ENCODE measurements at places on chromosomes 2 and 18. TPM values are rescaled to one million over a fixed set of nuclear protein-coding genes. Genes with fewer than 3 reads are reported as not detected.

The SLC30A3 gene
- total RNA-seq: 0.34 TPM

The IL1F10 gene
- not detected for total RNA-seq

The PROKR1 gene
- not detected for total RNA-seq

The NFATC1 gene
- 46.9 TPM for total RNA-seq

- H3K27me3 ChIP-seq: peaks cover 13% of the 10 kb centered on the region
- no peaks in the 10 kb centered on the region for H3K36me3 ChIP-seq
- no peak overlapping the region for H3K4me3 ChIP-seq
- H3K27ac ChIP-seq: no peak overlapping the region
These were observed 38.1 kb upstream of the SIGLEC15 start for GRCh38 chr18:45787346-45787745.

GRCh38 chr2:32958821-32959220, 12.1 kb downstream of the LTBP1 start:
- no peaks in the 10 kb centered on the region for H3K36me3 ChIP-seq
- H3K27me3 ChIP-seq: peaks cover 9% of the 10 kb centered on the region
- no peak for DNase-seq
- no peak overlapping the region for H3K4me3 ChIP-seq
- no peak overlapping the region for H3K27ac ChIP-seq
- no peaks in the 10 kb centered on the region for H3K4me1 ChIP-seq

GRCh38 chr18:50611529-50611941, 51.6 kb downstream of the MAPK4 start:
- no peaks in the 10 kb centered on the region for H3K4me1 ChIP-seq
- H3K27me3 ChIP-seq: peaks cover 2% of the 10 kb centered on the region
- H3K36me3 ChIP-seq: no peaks in the 10 kb centered on the region
- no peak overlapping the region for H3K4me3 ChIP-seq
- no peak overlapping the region for H3K27ac ChIP-seq

- H3K36me3 ChIP-seq: no peaks in the 10 kb centered on the region
- no peak overlapping the region for H3K4me3 ChIP-seq
- H3K27ac ChIP-seq: no peak overlapping the region
These were observed 128.8 kb upstream of the SLC1A4 start for GRCh38 chr2:64860276-64860885.

- H3K4me3 ChIP-seq: no peak overlapping the region
- H3K4me1 ChIP-seq: no peaks in the 10 kb centered on the region
- no peaks in the 10 kb centered on the region for H3K27me3 ChIP-seq
- H3K27ac ChIP-seq: no peak overlapping the region
- no peaks in the 10 kb centered on the region for H3K36me3 ChIP-seq
- no peak for DNase-seq
These were observed 289.5 kb upstream of the MMADHC start for GRCh38 chr2:149877074-149877473.

DNA sequence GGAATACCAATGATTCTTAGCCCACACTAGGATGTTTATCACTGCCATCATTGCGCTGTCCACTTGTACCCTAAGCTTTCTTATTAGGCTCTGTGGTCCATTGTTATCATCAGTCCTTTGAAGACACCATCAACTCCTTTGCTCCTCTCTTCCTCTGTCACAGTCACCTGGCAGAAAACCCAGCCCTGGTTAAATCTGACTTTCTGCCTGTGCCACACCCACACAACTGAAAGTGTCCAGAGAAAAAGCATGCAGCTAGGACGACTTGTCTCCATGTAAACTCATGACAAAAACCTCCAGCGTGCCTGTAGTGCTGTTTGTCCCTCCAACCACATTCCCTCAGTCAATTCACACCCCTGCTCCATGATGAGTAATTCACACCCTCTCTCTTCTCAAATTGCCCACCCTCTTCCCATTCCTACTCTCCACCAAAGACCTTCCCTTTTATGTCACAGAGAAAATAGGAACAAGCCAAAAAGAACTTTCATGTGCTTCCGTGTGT, 297.4 kb upstream of the MGAT5 start:
- DNase-seq: no peak
- no peak overlapping the region for H3K4me3 ChIP-seq
- peaks cover 52% of the 10 kb centered on the region for H3K27me3 ChIP-seq
- no peaks in the 10 kb centered on the region for H3K36me3 ChIP-seq
- H3K27ac ChIP-seq: no peak overlapping the region

DNA sequence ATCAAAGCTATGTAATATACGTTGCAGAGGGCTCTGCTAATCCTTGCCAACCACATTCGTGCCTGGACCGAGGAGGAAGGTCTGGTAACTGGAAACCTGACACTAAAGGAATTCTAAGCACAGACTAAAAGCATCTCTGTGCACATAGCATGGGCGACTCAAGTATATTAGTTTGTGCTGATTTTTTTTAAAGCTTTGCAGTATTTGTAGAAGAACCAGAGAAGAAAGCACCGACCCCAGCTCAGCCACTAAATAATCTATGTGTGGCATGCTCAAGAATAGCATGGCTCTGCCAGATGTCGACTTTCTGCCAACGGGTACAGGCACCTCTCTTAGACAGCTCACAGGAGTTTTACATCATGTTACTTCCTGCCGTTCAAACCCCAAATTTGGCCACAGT, 73.2 kb upstream of the NRP2 start:
- H3K27me3 ChIP-seq: peaks cover 29% of the 10 kb centered on the region
- H3K36me3 ChIP-seq: peaks cover 15% of the 10 kb centered on the region
- H3K4me3 ChIP-seq: no peak overlapping the region
- H3K4me1 ChIP-seq: peaks cover 27% of the 10 kb centered on the region
- H3K27ac ChIP-seq: no peak overlapping the region
- DNase-seq: no peak

DNA sequence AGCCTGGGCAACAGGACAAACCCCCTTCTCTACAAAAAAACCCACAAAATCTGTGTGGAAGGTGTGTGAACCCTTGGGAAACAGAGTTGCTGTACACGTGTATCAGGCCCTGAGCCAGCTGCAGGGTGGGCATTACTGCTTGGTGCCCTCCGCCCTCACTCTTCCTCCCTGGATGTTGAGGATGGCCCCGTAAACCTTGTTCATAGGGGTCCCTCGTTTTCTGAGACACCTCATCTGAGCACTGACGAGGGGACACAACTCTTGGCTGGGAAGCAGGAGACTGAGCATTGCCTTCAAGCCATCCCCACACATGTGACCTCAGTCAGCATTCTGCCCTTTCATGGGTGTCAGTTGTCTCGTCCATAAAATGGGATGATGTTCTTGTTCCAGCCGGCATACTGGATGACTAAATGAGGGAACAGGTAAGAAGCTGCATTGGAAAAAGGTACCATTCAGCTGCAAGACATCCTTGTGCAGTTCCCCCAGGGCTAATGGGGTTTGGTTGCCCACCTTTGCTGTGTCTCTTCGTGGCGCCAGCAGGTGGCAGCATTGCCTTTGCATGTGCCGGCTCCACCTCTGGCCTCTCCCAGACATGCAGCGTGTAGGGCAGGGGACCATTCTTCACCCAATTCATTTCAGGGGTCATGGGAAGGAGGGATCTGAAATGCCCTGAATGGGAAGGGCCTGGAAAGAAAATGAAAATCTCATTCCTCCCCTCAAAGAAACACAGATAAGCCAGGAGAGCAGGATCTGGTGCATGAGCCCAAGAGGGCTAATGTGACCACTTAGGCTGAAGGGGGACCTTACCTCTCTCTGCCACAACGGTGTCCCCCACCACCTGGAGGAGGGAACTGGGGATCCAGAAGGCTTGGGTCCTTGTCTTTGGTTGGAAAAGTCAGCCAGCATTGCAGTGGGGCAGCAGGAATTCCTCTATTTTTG, 36.4 kb upstream of the HAAO start:
- H3K36me3 ChIP-seq: no peaks in the 10 kb centered on the region
- H3K4me3 ChIP-seq: peak overlapping the region; percentile 41
- peaks cover 6% of the 10 kb centered on the region for H3K27me3 ChIP-seq
- DNase-seq: peak; percentile 76

- H3K4me3 ChIP-seq: no peak overlapping the region
- no peak overlapping the region for H3K27ac ChIP-seq
- H3K4me1 ChIP-seq: no peaks in the 10 kb centered on the region
- no peak for DNase-seq
These were observed 24.2 kb downstream of the MYL12B start for GRCh38 chr18:3286159-3286558.

DNA sequence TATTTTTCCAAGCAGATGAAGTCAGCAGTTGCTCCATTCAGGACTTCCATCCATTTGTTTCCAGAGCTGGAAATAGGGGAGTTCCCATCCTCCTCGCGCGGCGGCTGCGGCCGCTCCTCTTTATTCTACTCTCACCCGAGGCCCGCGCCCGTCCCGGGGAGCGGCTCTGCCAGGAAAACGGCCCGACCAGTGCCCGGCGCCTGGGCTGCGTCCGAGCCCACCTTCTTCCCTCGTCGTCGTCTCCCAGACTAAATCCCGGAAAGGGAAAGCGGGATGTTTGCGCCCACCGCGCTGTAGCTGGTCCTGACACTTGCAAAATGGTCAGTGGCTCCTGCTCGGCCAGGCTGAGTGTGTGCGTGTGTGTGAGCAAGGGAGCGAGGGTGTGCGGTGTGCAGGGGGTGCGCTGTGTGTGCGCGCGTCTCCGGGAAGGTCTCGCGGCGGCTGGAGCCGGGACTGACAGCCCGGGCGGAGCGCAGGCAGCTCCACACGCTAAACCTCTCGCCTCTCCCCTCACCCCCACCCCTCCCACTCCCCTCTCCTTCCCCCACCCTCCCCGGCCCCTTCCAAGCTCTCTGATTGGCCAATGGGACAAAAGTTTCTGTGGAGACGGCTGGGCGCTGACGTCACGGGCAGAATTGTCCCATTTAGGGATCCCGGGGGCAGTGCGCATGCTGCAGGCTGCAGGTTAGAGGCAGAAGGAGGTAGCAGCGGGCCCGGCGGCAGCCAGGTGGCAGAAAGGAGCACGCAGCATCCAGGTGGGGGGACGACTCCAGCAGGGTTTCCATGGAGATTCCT, at the start of gene NOL4:
TSS of gene NOL4 (minus strand) at position 491 of the 795 bp plus-strand sequence. CDS start 1,660 bp downstream, outside the sequence.
- peaks cover 5% of the 10 kb centered on the region for H3K4me1 ChIP-seq
- H3K4me3 ChIP-seq: peak within 1 kb of the TSS; percentile 3
- peaks cover 2% of the 10 kb centered on the region for H3K36me3 ChIP-seq
- no peak within 1 kb of the TSS for H3K27ac ChIP-seq
- peaks cover 39% of the 10 kb centered on the region for H3K27me3 ChIP-seq

All from activated naive CD8-positive, alpha-beta T cell treated with anti-CD3 and anti-CD28 coated beads, Interleukin-2, amount 10 ng/mL, durations not matched to agents 7 days and 5 days (primary cell).